HS-5 (cell line): ENCODE measurements at places on chromosomes 2 and 18.

GRCh38 chr2:196370381-196370780, 199.0 kb upstream of the STK17B start:
- no peak for DNase-seq

- no peak for DNase-seq
These were observed 310.7 kb downstream of the TNS1 start for GRCh38 chr2:217691920-217692666.

- DNase-seq: no peak
These were observed 638.7 kb downstream of the ZEB2 start for GRCh38 chr2:143881246-143881645.

- peak; percentile 92 for DNase-seq
These were observed 59.1 kb downstream of the ACSL3 start for GRCh38 chr2:222919841-222920526.

- no peak for DNase-seq
These were observed 21.9 kb downstream of the NRP2 start for GRCh38 chr2:205704127-205704741.

DNA sequence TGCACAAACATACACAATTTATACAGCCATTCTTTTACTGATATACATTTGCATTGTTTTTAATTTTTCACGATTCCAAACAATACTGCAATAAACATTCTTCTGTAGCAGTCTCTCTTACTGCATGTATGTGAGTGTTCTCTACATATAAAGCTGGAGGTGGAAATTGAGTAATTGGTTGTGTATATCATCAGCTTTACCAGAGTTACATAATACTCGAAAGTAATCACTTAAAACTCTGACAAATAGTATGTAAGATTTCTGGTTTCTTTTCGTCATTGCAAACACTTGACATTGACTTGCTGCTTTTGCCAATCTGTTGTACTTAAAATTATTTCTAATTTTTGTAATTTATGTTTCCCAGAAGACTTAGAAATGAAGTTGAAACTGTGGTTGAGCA, 110.2 kb downstream of the TDRD15 start:
- DNase-seq: no peak

DNA sequence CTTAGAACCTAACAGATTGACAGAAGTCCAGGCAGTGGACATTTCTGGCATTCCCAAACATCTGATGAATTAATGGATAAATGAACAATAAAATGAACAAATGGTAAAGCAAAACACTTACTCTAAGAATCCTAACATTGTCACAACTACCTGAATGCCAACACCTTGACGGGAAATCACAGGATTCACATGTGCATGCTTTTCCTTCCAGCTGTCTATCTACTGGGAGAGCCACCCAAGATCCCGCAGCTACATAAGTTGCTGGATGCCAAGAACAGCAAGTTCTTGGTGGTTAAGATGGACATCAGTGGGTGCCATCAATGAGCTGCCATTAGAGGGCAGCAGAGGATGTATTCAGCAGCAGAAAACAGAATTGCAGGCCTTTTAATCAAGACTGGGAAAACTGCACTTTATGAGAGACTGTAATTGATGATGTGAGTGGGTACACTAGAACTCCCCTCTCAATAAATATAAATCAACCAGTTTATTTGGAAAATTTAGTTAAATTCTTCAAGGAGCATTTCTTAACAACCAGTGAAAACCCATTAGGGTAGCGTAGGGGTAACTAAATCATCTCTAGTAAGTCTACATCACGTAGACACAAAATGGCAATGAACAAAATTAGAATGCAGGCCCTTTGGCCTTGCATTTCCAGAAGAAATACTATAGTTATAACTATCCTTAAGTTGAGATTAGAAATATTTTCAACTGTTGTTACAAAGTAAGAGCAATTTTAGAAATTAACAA, 45.6 kb downstream of the SESTD1 start:
- peak; percentile 48 for DNase-seq

DNA sequence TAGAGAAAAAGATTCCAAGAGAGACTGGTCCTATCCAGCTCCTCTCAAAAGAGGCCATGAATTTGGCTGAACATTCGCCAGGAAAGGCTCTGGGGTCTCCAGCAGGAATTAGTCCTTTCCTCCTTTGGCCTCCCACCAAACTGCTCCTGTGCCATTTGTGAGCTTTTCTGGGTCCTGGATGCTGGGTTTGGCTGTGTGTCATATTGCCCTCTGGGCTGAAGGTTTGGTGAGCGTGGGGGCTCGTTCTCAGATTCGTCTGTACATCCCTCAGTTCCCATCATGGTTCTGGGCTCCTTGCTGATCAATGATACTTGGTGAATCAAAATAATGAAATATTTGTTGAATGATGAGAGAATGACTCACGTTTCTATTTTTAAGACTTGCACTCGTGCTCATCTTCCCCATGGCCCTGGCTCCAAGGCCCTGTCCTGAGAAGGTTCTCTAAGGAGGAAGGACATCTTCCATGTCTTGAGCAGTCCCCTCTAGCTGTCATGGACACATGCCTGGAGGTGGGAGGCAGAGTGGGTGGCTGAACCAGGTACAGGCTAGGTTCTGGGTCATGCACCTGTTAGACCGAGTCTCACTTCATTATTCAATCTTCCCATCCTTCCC, 47.8 kb upstream of the RHOB start:
- no peak for DNase-seq

DNA sequence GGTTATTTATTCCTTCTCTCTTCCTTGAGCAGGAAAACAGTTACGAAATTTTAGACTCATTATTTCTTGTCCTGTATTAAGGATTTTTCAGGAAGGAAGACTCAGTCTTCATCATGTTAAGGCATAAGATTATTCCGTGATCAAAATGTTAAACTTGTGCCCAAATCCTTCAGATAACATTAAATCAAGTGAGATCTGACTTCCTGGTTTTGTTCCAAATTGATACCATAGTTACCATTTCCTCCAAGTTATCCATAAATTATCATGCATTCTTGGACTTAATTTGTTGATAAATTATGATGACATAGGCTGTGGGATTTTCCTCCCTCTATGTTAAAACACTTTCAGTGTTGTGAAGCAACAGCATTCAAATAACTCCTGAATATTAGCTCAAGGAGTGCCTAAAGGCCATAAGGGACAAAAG, 31.9 kb downstream of the EFEMP1 start:
- DNase-seq: no peak

DNA sequence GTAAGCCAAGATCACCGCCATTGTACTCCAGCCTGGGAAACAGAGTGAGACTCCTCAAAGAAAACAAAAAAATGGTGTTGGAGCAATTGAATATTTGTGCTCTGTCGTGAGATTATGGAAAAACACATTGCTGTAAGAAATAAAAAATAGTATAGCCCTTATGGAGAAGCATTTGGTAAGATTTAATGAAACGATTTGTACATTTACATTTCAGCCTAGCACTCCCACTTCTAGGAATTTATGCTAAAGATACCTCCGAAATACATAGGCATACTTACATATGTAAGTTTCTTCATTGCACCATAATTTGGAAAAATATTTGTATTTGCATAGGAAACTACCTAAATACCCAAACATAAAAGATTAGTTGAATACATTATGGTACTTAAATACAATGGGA, 8.7 kb upstream of the DTNB start:
- DNase-seq: no peak

- no peak for DNase-seq
These were observed 10.1 kb downstream of the PLCL1 start for GRCh38 chr2:197814526-197814925.

DNA sequence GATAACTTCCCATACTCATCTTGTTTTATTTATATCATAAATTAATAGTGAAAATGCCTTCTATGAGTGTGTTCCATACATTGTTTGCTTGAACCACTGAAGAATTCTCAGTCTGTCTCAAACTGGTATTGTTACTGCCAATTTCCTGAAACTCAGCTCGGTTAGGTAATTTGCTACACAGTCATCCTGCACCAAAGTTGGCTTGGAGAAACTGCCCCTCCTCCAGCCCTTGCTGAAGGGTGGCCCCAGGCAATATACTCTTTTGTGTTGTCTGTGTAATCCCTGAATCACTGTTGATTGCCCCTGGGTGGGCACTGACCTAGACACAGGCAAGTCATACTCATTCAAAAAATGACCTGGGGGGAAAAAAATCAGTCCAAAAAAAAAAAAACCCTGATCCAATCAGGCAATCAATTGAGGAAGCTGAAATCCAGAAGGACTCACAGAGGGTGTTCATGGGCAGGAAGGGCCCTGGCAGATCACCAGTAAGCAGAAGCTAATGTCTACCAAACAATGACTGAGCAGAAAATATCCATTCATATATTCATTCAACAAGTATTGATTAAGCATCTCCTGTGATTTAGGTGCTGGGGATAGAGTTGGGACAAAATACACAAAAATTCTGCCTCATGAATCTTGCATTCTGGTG, 3.8 kb upstream of the SESTD1 start:
- peak; percentile 60 for DNase-seq

DNA sequence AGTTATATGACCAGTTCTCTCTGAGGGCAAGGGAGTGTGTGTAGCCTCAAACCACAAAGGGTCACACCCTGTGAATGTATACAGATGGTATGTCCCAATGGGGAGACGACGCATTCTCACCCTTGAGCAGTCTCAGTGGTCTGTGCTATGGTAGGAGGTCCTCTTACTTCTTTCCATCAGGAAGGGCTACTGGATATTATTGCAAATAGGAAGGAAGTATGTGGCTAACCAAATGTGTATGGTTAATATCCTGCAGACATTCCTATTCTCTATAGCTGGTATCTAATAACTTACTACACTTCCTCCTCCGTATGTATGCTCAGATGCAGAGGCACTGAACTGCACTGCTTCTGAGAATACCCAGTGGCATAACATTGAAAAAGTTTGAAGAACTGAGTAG, 306.7 kb upstream of the CCDC68 start:
- no peak for DNase-seq

- no peak for DNase-seq
These were observed 44.3 kb upstream of the REL start for GRCh38 chr2:60837123-60837522.

- peak; percentile 26 for DNase-seq
These were observed 11.6 kb upstream of the OLA1 start for GRCh38 chr2:174259981-174260380.

DNA sequence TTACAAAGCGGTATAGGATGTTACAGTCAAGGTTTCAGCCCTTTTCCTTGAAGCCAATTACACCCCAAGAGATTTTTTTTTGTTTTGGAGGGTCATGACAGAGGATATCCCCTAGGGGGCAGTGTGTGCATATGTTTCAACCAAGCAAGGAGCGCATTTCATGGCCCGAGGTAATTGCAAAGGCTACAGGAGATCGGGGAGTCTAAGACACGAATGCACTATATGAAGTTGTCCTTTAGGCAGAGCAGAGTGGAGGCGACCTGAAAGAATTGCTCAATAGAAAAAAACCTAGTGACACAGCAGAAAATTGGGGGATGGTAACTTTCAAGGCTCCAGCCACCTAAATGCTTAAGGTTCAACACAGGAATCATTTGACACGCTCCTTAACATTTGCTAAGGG, 219.8 kb upstream of the PARD3B start:
- peak; percentile 71 for DNase-seq

DNA sequence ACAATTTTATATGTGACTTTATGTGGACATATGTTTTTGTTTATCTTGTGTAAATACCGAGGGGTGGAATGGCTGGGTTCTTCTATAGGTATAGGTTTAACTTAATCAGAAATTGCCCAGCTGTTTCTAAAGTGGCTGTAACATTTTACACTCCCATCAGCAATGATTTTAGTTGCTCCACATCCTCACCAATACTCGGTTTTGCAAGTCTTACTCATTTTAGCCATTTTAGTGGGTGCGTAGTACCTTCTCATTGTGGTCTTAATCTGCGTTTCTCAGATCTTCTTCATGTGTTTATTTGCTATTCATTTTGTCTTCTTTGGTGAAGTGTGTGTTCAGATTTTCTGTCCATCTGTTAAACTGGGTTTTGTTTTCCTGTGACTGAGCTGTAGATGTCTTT, 95.4 kb upstream of the BCL2L11 start:
- no peak for DNase-seq

DNA sequence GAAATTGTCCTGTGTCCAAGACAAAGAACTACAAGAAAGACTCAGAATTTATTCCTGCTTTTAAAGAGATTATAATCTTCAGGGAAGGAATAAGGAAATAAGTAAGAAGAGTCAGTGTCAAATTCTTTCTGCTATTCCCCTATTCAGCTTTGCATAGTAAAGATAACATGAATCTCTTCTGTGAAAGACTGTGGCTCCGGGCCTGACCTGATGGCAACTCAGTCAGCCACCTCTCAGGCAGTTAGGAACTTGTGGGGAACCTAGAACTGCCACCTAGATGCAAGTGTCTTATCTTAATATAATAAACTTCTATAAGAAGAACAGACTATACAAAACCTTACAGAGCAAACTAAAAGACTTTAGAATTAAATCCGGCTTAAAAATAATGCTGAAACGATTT, 382.0 kb downstream of the RAD51AP2 start:
- no peak for DNase-seq

DNA sequence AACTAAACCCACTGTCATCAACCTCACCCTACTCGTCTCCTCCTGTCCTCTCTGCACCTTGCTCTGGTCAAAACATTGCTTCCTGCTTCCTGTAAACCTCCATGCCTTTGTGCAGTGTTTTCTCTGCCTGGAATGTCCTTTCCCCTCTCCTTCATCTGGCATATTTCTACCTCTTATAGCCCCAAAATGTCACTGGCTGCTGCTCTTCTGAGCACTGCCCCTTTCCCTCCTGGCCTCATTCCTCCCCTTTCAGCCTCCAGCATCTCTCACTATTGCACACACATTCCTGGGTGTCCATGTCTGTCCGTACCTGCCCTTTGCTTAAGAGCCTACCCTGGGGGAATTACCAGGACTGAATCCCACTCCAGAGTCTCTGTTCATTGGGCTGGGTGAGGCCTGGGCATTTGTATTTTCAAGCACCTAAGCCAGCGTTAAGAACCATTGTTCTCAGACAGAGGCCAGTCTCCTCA, 84.9 kb downstream of the MOGAT1 start:
- DNase-seq: no peak

DNA sequence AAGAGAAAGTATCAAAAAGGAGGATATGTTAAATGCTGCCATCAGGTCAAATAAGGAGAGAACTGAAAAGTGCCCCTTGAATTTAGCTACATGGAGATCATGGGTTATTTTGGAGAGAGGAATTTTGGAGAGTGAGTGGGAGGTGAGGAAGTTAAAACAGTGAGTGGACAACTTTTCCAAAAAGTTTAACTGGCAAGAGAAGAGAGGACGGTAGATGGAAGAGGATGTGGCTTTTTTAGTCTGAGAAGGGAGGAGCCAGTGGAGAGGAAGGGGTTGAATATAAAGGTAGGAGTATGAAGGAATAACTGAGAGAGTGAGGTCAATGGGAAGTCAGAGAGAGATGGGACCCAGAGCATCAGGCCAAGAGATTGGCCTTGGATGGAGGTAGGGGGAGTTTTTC, 62.5 kb upstream of the NFE2L2 start:
- DNase-seq: no peak

- DNase-seq: no peak
These were observed 520.0 kb downstream of the SLC4A3 start for GRCh38 chr2:220147161-220148038.

DNA sequence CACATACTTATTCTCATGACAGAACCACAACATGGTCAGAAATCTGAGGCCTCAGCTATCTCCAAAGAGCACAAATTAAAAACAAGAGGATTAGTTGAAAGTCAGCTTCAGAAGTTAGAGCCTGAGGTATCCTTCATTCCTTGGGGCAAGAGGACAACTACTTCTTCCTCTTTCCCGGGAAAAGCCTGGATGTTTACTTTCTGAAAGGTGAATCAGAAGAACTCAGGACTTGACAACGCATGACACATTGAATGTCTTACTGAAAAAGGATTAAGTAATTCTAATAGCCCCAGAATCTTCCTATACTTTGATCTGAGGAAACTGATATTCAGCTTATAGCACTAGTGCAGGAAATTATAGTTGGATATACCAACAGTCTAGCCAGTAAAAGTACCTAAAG, 573.2 kb downstream of the METTL4 start:
- no peak for DNase-seq
